ENCODE measurements at places on chromosomes 16 and 17.

DNA sequence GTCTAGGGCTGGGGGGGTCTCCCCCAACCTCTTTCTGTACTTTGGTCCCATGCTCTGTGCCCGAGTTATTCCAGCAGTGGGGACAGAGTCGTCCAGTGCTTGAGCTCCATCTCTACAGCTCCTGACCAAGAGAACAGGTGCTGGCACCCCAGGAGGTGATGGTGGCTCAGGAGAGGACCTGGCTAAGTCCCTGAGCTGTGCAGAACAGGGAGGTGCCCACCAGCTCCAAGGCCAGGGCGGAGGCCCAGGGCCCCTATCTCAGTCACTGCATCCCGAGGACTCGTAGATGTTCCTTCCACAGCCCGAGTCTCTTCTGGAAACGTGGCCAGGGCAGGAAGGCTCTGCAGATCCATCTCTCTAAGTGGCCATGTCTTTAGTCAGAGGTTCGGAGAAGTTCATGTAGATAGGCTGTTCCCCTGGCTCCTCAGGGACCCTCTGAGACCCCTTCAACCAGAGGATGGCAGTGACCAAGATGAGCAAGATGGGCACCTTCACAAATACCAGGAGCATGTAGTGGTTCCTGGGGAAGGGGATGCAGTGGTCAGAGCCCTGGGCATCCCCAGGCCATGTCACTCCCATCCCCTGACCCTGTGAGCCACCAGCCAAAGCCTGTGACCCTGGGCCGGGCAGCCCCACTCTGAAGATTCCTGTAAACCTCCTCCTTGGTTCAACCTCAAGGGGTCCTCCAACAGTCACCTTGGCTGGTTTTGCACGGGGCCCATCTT is 8.7 kb downstream of the CD300LB start:
- DNase-seq, result no peak

GRCh38 chr16:17348042-17348783 is 122.5 kb downstream of the XYLT1 start:
- DNase-seq, result no peak

GRCh38 chr17:41171886-41172285 is 3.9 kb upstream of the KRTAP4-3 start:
- no peak for DNase-seq

DNA sequence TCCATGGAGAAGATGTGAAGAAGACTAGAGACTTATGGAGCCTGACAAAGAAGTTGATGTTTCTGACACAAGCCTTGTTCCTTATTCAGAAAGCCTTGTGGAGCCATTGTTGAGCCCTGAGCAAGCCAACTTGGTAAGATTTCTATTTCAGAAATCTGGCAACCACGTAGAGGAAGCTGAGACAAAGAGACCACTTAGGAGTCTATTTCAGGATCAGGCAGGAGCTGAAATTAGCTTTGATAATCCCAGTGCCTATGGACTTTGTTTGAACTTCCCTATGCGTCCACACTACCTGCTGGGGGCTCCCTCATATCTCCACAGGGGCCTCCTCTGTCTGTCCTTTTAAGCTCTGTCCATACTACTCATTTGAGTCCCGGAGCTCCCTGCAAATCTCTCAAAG is 540.0 kb upstream of the GOT2 start:
- DNase-seq, result no peak

DNA sequence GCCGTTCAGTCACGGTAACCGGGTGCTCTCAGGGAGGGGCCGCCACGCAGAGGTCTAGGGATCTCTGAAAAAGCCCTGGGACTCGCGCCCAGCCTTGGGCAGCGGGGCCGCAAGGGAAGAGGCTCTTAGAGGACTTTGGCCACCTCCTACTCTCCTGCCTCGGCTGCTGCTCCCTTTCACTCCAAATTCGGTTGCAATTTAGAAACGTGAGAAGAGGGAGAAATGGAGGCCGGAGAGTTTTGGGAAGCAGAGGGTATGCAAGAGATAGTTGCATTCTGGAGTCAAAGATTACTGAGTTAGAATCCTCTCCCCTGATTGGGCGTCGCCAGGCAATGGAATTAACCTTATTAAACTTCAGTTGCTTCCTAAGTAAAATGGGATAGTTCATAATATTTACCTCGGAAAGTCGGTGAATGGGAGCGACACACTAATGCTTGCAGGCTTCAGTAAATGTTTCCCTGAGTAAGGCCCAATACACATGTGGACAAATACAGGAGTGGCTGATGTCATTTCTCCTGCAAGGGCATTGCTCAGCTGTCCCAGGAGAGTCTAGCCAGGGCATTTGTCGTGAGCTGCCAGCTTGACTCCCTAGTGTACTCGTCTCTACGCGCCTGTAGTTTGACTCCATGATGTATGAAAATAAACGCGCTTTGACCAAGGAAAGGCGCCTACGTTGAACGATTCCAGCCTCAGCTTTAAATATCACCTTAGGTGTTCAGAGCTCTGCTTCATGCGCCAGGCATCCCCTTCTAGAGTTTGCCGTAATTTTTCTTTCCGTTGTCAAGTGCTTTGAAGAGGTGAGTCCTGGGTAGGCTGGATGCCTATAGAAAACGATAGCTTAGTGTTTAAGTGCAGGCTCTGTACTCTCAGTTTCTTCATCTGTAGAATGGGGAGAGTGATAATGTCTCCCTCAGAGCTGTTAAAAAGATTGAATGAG is 667 bp downstream of the OGFOD1 start:
- DNase-seq, result no peak

DNA sequence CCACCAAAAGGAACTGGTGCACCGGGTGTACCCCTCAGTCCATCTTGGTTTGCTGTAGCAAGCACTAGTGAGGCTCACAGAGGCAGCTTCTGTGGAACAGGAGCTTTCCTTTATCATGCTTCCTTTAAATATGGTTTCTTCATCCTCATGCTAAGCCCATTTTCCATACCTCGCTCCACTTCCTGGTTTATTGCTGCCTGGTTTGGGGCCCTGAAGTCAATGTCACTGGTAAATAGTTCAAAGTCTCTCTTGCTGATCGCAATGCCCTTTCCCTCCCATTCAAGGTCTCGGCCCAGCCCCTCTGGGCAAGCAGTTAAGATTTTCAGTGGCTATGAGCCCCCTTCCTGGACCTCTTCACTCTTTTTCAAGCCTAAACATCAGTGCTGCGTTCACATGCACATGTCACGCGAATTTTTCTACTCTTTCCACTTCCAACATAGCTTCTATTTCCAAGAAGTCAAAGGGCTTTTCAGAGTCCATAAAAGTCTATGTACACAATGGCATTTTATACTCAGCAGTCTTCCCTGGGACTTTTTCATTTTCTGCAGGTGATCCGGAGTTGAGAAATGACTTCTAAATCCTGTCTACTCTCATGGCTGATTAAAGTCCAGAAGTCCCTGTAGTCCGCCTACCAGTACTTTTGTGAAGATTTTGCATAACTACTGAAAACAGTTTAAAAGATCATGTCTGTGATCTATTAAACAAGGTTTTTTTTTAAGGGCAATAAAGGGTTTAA is 323.8 kb upstream of the ZFHX3 start:
- no peak for DNase-seq

DNA sequence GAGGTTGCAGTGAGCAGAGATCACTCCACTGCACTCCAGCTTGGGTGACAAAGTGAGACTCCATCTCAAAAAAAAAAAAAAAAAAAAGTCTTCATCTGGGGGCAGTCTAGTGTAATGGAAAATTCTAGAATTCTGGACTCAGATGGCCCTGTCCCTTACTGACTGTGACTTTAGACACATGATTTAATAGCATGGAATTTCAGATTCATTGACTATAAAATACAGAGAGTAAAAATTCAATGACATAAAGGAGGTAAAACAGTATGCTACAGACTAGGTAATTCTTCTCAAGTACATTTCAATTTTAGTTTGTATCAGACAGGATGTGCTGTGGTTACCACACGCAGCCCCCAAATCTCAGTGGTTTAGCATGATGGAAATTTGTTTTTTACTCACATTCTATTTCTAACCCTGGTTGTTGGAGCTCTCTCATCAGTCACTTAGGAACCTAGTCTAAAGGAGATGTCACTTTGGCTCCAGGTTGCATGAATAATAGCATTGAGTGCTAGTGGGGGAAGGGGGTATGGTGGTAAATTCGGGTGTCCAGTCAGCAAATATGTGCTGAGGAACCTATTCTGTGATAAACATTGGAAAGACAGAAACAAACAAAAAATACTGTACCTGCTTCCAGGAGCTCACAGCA is 444.0 kb downstream of the XYLT1 start:
- peak; percentile 3 for DNase-seq

DNA sequence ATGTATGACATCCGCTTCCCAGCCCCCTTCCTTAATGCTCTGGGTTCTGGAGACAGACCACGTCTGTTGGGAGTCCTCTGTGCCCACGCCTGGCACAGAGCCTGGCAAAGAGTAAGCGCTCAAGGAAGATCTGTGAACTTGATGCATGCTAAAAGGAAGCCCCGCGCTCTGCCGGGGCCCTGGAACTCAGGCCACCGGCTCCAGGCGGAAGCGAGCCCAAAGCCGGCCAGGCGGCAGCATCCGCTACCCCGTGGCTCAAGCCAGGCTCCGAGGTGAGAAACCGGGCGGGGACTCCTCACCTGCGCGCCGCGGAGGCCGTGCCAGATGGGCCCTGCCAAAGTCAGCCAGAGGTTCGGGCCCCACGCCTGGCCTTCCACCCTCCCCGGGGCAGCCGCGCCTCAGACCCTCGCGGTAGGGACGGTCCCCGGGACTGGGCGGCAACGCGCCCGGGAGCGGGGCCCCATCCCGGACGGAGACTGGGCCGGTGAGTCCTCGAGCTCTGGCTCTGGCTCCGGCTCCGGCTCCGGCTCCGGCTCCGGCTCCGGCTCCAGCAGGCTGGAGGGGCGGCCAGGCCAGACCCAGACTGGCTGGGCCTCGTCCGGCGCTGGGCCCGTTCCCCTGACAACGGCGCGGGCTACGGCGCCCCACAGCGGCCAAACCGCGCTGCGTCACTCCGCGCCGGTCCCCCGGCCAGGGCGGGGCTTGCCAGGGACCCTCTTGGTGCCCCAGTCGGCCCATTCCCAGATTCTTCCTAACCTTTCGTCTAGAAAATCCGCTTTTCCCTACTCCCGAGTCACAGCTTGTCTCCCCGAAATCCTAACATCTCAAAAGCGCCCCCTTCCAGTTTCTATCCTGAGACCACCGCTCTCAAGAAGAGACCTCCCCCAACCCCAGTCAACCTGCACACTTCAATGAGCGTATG is at the start of gene ZDHHC1:
Gene ZDHHC1, minus strand, starts transcription at position 606 of the 922 bp plus-strand sequence. CDS start 8,702 bp downstream, outside the sequence.
- peak; percentile 40 for DNase-seq

DNA sequence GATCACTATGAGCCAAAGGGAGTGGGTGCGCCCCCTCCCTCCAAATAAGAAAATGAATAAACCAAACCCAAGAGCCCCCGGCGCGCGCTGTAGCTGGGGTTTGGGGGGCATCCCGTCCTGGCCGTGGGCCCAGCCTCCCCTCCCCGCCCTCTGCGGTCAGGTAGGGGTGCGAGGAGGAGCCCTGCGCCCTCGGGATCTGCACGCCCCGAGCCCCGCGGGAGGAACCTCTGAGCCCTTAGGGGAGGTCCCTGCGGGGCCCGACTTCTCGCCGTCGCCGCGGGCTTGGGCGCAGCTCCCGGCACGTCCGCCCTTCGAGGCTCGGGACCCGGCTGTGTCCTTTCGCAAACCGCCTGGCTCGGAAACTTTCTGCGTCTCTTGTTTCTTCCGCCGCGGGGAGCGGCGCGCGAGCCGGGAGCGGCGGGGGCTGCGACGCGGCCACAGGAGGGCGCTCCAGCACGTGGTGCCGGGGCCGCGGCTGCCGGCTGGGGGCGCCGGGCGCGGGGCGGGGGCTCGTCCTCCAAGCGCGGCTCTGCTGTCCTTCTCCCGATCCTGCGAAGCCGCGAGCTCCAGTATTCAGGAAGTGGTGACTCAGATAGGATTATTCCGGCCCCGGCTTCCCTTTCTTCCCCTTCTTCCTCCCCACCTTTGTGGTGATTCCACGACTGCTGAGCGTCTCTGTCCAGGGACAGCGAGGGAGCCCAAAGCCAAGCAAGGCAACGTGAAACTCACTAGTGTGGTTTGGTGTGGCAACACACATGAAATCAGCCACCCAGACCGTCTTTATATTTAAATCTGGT is 1.6 kb downstream of the PITPNC1 start:
- peak; percentile 77 for DNase-seq

DNA sequence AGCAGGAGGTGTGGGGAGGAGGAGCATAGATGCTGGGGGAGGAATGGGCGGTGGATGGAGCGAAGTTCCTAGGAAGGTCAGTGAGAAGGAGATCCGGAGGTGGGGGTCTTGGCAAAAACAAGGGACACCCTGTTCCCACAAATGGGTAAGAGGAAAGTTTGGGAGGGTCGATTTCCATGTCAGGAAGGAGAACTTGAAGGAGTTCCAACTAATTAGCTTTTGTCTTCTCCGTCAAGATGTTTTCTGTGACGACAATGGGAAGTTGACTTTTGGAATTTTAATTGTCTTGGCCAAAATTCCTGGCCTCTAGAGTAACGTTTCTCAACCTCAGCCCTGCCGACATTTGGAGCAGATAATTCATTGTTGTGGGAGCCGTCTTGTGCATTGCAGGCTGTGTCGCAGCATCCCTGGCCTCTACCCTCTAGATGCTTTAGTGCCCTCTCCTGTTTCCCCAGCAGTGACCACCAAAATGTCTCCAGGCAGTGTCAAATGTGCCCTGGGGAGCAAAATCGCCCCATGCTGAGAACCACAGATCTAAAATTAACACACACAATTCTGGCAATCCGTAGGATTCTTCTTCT is 97.1 kb downstream of the PITPNC1 start:
- no peak for DNase-seq

- no peak for DNase-seq
Measured at GRCh38 chr16:64312980-64313379, 808.9 kb downstream of the CDH11 start.

GRCh38 chr16:5951486-5951885 is 853.9 kb upstream of the EEF2KMT start:
- DNase-seq, result no peak

- no peak for DNase-seq
Measured at GRCh38 chr17:60315650-60316049, 76.3 kb downstream of the USP32 start.

GRCh38 chr17:38464723-38465390 is 36.6 kb downstream of the ARHGAP23 start:
- DNase-seq, result no peak

- no peak for DNase-seq
Measured at GRCh38 chr17:41382394-41382793, 288 bp upstream of the KRT34 start.

- no peak for DNase-seq
Measured at GRCh38 chr16:49844359-49844758, 11.6 kb downstream of the ZNF423 start.

GRCh38 chr17:58447039-58447975 is 30.0 kb upstream of the RNF43 start:
- DNase-seq, result peak; percentile 38

DNA sequence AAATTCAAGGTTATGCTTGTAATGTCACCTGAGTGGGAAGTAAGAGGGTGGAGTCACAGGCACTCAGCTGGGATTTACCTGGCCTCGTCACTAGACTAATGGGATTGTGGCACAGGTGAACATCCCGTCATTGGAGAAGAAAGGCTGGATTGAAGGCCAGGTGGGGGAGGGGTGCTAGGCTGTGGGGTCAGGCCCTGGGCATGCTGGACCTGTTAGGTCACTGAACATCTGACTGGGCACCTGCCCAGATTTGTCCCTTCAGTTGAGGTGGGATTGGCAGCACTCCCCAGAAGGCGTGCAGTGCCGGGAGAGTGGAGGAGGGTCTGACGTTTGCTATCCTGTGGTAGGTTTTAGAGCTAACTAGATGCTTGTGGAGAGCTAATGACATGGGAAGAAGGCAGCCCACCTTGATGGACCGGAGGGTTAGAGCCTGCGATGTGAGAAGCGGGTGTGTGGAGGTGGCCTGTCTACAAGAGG is 161.5 kb upstream of the ZNF267 start:
- DNase-seq, result no peak

GRCh38 chr17:76940738-76941350 is 72.6 kb downstream of the MGAT5B start:
- DNase-seq, result no peak

All from stimulated activated CD4-positive, alpha-beta T cell treated with anti-CD3 and anti-CD28 coated beads, Interleukin-15, amount 100 ng/mL, for 1 hour (primary cell).